CD4-positive, alpha-beta T cell treated with Interleukin-17A for 4 hours (primary cell): ENCODE measurements at places on chromosomes 16 and 17.

DNA sequence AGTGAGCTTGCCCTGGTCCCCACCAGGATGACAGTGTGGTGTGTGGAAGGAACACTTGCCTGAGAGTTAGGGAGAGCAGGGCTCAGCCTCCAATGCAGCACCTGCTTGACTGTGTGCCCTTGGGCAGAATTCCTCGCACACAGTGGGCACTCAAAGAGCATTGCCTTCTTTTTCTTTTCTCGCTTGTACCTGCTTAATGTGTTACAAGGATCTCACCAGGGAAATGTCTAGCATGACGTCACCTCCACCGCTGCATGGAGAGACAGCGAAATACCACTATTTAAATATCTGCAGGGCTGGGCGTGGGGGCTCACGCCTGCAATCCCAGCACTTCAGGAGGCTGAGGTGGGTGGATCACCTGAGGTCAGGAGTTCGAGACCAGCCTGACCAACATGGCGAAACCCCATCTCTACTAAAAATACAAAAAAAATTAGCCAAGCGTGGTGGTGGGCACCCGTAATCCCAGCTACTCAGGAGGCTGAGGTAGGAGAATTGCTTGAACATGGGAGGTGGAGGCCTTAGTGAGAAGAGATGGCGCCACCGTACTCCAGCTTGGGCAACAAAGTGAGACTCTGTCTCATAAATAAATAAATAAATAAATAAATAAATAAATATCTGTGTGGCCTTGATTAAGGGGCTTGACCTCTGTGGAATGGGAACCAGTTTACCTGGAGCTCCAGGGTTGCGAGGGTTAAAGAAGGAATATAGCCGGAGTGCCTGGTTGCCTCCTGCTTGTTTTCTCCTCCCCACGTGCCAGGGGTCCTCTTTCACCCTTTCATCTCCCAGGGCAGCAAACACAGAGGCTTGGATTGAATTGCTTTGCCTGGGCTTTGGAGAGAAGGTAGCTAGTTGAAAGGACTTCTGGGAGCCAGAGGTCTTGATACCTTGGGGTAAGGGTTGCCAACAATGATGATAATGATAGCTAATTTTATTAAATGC, 16.3 kb downstream of the SNX29 start:
- DNase-seq, result no peak

DNA sequence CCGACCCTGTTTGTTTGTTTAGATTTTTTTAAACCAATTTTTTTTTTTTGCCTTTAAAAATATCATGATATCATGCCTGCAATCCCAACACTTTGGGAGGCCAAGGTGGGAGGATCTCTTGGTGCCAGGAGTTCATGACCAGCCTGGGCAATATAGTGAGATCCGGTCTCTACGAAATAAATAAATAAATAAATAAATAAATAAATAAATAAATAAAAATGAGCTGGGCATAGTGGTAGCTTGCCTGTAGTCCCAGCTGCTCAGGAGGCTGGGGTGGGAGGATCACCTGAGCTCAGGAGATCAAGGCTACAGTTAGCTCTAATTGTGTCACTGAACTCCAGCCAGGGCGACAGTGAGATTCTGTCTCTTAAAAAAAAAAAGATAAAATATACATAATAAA, 8.1 kb upstream of the IGF2BP1 start:
- DNase-seq, result no peak

GRCh38 chr17:12386225-12386624, 279.5 kb upstream of the MYOCD start:
- DNase-seq, result no peak

DNA sequence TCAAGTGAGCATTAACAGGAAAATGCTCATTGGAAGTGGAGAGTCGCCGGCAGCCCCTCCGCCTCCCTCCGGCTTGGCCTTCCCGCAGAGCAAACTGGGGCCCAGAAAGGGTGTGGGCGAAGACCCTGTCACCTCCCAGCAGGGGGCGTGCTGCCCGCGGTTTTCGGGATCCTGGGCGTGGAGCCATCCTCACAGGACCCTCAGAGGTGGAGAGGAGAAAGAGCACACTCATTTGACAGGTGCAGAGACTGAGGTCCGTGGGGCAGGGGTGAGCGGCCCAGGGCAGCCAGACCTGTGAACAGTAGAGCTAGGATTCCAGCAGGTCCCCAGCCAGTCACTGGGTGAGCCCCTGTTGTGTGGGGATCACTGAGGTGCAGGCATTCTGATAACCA, 1002.9 kb downstream of the KCNJ18 start:
- no peak for DNase-seq

DNA sequence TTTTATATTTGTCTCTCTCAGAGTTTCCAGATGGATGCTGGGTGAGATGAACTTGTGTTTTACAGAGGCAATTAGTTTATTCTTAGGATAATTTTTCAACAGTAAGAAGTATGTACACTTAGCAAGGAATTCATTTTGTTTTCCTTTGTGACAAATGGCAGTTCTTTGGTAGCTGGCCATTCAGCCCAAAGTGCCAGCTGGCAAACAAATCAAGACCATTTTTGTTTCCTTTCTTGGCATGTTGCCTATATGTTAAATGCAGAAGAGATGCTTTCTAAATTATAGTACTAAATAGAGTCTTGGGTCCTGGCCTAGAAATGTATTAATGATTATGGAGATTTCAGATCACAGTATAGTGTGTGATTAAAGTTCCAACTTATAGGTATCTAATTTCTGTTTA, 337.1 kb downstream of the CNTNAP4 start:
- DNase-seq, result no peak

DNA sequence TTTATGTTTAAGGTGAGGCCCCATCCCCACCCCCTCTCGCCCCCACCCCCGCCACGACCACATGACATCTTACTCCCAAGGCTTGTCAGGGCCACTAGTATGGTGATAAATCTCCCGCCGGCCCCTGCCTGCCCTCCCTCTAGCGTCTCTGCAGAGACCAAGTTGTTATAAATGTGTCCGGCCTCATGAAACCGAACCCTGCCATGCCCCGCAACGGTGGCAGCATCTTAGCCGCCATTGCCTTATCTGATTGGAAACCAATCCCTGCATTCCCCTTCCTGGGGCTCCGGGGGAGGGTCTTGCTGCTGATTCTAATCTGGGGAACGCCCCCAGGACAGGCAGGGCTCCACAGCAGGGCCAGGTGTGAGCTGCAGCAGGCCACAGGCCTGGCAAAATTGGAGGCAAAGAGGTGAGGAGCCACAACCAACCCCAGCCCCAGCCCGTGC, 352.4 kb downstream of the C16orf95 start:
- DNase-seq, result no peak

- DNase-seq, result no peak
These were observed 8.3 kb downstream of the SOCS3 start for GRCh38 chr17:78351449-78352006.

DNA sequence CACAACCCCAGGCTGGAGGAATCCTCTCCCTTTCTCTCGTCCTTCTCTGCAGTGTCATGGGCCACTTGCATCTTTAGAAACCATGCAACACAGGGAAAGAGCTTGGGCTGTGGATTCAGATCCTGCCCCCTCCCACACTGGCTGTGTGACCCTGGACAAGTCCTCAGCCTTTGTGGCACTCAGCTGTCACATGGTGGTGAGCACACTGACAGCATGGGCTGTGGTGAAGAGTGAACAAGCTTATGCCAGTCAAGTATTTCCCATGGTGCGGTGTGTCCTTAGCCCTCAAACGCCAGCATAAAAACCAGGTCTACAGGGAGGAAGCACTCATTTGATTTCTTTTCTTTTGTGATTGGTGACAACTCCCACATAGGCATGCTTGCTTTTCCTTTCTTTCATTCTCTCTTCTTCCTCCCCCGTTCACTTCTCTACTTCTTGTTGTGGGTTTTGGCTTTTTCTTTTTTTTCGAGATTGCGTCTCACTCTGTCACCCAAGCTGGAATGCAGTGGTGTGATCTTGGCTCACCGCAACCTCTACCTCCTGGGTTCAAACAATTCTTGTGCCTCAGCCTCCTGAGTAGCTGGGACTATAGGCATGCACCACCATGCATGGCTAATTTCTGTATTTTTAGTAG, 314.2 kb downstream of the CPPED1 start:
- no peak for DNase-seq

- no peak for DNase-seq
These were observed 44.4 kb downstream of the APPBP2 start for GRCh38 chr17:60481604-60482003.

- DNase-seq, result no peak
These were observed 14.1 kb downstream of the BAHCC1 start for GRCh38 chr17:81409190-81409935.

GRCh38 chr17:82331345-82331939, 2.1 kb downstream of the SECTM1 start:
- DNase-seq, result no peak

GRCh38 chr17:9928601-9929333, 23.7 kb upstream of the RCVRN start:
- no peak for DNase-seq

DNA sequence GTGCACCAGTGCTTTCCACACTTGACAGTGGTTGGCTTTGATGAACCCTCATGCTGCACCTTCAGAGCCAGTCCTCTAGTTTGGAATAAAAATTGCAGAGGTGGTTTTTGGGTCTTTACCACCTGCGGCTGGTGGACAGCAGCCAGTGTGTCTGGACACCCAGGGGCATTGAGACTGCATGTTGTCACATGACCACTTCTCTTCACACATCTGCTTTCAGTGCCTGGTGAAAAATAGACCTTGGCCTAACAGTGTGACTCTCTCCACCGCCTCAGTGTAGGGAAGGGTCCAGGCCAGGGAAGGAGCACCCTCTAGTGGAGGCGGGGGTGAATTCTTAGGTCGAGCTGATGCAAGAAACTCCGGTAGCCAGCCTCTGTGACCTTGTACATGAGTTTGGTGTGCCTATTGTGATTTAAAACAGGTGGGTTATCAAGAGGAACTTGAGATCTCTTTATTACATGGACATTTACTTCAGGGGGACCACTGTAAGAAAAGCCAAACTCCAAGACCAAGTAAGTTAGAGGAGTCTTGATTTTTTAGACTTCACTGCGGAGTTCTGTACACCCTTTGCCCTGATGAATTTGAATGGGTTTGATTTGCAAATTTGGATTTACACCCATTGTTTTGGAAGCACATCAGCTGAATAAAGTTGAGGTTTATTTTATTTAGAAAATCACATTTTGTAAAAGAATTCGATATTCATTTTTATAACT, 17.9 kb downstream of the GOSR2 start:
- peak; percentile 74 for DNase-seq

- peak; percentile 46 for DNase-seq
These were observed 9.5 kb downstream of the XPO6 start for GRCh38 chr16:28202147-28202746.

GRCh38 chr17:80367503-80367902, 47.5 kb upstream of the ENDOV start:
- DNase-seq, result no peak

GRCh38 chr16:47371271-47372014, 89.4 kb downstream of the ITFG1 start:
- no peak for DNase-seq

DNA sequence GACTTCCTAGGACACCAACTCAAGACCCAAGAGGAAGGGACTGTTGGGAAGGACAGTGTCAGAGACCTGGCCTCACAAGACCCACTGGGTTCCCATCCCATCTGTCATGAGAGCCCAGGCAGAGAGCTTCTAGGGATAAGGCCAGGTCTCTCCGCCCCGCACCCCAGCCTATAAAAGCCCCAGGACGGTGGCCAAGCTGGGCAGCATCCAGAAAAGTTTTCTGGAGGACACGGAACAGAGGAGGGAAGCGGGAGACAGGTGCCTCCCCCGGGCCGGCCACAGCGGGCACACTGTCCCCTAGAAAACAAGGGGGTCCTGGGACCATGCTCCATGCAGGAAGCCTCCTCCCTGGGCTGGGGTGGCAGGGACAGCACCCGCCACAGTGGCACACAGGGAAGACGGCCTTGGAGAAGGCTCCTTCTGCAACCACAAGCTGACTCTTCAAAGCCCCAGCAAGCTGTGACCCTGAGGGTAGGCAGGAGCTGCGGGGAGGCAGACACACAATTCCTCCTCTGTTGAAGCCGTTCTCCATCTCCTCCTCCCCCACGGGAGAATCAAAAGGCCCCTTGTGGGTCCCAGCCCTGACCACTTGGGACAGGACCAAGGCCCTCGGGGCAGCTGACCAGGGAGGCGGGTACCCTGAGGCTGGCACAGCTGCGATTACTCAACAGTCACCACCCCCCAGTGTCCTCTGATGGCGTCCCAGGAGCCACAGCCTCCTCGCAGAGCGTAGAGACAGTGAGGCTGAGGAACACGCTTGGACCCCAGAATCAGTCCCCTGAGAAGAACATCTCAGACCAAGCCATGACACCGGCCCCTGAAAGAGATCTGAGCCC, 26.1 kb downstream of the TRPV3 start:
- no peak for DNase-seq

DNA sequence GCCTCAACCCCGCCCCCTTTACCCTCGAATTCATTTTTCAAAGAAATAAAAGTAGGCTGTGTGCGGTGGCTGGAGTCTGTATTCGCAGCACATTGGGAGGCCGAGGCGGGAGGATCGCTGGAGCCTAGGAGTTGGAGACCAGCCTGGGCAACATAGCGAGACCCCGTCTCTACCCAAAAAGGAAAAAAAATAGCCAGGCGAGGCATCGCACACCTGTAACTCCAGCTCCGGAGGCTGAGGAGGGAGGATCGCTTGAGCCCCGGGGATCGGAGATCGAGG, 671 bp upstream of the TOP2A start:
- DNase-seq, result no peak

GRCh38 chr16:27822529-27822928, 241.0 kb downstream of the GSG1L start:
- DNase-seq, result no peak

DNA sequence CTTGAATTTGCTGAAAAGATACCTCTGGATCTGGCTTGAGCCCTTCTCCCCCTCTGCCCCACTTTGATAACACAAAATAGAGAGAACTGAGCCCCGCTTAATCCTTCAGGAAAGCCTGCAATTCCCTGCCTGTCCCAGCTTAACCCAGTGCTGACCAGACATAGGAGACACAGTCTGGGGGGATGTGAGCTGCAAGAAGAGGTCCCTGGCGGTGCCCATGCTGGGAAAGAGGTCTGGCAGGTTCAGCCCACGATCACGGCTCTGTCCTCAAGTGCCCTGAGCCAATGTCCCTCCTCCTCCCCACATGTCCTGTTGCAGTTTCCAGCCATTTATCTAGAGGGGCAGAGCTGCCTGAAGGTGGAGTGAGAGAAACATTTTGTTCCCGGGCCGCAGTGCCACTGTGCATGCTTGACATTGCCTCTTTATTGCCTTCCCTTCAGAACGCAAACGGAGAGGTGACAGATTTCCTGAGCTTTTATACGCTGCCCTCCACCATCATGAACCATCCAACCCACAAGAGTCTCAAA, 29.0 kb downstream of the PLCD3 start:
- no peak for DNase-seq

- no peak for DNase-seq
These were observed 501.0 kb upstream of the CDH11 start for GRCh38 chr16:65622871-65623270.

GRCh38 chr16:59697236-59697635, 963.1 kb upstream of the GOT2 start:
- no peak for DNase-seq

DNA sequence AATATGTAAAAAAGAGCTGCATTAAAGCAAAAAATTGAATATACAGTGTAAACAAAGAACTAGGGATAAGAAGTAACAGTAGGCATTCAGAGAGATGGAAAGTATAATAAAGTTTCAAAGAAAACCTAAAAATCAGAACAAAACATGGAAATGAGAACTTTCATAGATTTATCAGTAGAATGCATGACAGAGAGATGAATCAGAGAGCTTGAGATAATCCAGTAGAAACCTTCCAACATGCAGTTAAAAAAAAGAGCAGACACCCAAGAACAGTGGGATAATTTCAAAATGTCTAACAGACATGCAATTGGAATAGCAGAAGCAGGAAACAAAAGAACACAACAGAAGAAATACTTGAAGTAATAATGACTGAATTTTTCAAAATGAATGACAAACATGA, 1384.2 kb downstream of the CDH11 start:
- DNase-seq, result no peak
